ENCODE measurements at places on chromosomes 7 and 10. TPM values are rescaled to one million over a fixed set of nuclear protein-coding genes. Genes with fewer than 3 reads are reported as not detected.

DNA sequence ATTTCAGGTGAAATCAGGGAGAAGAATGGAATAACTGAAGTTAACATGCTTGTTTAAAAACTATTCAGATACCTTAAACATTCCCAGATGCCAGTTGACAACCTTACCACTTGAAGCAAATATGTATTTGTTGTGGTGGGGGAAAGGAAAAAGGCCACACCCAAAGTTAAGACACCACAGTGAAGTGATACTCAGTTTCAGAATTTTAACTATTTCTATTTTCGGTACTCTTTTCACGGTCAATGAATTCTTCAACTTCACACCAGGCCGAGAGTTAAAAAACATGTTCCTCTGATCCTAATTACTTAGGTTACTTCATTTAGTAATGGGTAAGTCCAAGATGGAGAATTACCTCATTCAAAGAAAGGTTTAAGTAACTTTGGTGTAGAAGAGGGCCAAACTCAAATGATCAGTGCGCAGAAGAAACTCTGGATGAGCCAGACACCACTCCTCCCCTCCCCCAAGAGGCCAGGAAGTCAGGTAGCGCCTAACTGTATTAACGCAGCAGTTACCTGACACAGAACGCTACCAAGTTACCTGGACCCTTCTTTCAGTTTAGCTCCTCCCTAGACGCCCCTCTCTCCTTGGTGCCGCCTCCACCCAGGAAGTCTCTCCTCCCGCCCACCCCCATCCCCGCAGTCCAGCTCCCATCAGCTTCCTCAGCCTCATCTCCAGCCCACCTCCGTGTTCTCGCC lies 700 bp downstream of the MTPN start:
- DNase-seq = peak; percentile 59
- peak overlapping the region; percentile 97 for H3K27ac ChIP-seq
- peaks cover 17% of the 10 kb centered on the region for H3K36me3 ChIP-seq
- H3K4me3 ChIP-seq = peak overlapping the region; percentile 99
- H3K27me3 ChIP-seq = no peaks in the 10 kb centered on the region

GRCh38 chr7:16934722-16935340 lies 53.0 kb upstream of the AGR3 start:
- H3K27me3 ChIP-seq = no peaks in the 10 kb centered on the region
- H3K4me3 ChIP-seq = no peak overlapping the region
- no peak overlapping the region for H3K27ac ChIP-seq
- DNase-seq = peak; percentile 64
- H3K4me1 ChIP-seq = peaks cover 54% of the 10 kb centered on the region

GRCh38 chr7:91798425-91798824 lies 82.1 kb downstream of the MTERF1 start:
- H3K4me3 ChIP-seq = no peak overlapping the region
- no peaks in the 10 kb centered on the region for H3K4me1 ChIP-seq
- H3K36me3 ChIP-seq = no peaks in the 10 kb centered on the region
- H3K27me3 ChIP-seq = peaks cover 5% of the 10 kb centered on the region

The TMEM213 gene
- total RNA-seq = not detected

GRCh38 chr7:45211958-45212357 lies 54.4 kb downstream of the RAMP3 start:
- no peak overlapping the region for H3K27ac ChIP-seq
- H3K4me3 ChIP-seq = no peak overlapping the region
- H3K4me1 ChIP-seq = no peaks in the 10 kb centered on the region
- peaks cover 20% of the 10 kb centered on the region for H3K27me3 ChIP-seq
- DNase-seq = no peak
- no peaks in the 10 kb centered on the region for H3K36me3 ChIP-seq

DNA sequence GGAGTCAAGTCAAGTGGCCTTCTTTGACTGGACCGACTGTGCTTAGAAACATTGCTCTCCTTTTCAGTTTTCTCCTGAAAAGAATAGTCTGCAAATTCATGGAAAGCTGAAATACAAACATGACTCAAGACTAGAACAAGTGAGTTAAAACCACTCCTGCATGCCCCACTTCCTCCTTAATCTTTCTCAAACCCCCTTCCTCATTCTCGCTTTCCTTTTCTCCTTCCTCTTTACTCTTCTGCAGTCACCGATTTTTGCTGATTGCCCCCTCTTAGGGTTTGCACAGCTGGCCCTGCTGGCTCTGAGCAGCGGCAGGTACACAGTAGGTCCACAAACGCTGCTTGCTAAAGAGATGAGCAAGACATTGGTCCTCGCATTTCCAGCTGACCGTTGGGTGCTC lies 34.8 kb upstream of the MKI67 start:
- H3K27me3 ChIP-seq = no peaks in the 10 kb centered on the region
- no peak overlapping the region for H3K4me3 ChIP-seq
- H3K27ac ChIP-seq = no peak overlapping the region
- no peak for DNase-seq
- no peaks in the 10 kb centered on the region for H3K36me3 ChIP-seq

GRCh38 chr7:122304996-122305421 lies 459 bp upstream of the FEZF1 start:
- DNase-seq = no peak
- no peak overlapping the region for H3K27ac ChIP-seq
- no peaks in the 10 kb centered on the region for H3K4me1 ChIP-seq
- no peaks in the 10 kb centered on the region for H3K36me3 ChIP-seq

DNA sequence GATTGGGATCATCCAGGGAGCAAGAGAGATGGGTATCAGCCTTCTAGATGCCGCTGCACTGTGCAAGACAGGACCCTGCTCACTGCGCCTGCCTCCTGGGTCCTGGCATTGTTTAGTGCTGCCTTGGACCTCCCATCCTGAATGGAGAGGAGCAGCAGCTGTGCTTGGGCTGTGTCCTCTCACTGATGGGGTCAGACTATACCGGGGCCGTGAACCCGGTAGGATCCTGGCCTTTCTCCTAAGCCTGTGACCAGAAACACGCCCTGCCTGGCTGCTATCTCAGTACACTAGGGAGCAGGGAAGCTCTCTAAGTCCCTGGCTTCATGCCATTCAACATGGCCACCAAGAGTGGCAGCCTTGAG lies 309.4 kb upstream of the ZNF32 start:
- peaks cover 7% of the 10 kb centered on the region for H3K27me3 ChIP-seq
- no peaks in the 10 kb centered on the region for H3K4me1 ChIP-seq
- H3K36me3 ChIP-seq = no peaks in the 10 kb centered on the region
